ENCODE measurements at places on chromosomes 7 and 10.

DNA sequence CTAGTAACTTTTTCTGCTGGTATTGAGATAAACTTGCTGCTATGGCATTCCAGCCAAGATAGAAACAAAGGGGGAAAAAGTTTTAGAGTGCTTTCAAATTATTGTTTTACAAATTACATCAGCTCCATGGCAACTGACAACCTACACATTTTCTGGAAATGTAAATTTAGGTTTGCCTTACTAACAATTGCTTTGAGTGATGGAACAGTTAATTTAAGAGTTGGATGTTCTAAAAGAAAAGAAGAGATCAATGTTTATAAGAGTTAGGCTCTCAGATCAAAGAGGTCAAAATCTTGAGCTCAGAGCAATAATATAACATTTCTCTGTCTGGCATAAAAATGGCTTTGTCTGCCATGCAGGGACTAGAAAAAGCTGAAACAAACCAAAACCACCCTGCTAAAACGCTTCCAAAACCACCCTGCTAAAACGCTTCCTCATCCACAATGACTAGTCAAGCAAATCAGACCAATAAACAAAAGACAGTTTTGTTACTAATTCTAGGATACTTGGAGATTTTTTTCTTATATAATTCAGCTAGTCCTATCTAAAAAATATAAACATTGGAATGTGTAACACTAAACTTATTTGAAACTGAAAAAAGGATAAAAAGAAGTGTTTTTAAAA lies 32.3 kb downstream of the ORC5 start:
- DNase-seq = no peak

DNA sequence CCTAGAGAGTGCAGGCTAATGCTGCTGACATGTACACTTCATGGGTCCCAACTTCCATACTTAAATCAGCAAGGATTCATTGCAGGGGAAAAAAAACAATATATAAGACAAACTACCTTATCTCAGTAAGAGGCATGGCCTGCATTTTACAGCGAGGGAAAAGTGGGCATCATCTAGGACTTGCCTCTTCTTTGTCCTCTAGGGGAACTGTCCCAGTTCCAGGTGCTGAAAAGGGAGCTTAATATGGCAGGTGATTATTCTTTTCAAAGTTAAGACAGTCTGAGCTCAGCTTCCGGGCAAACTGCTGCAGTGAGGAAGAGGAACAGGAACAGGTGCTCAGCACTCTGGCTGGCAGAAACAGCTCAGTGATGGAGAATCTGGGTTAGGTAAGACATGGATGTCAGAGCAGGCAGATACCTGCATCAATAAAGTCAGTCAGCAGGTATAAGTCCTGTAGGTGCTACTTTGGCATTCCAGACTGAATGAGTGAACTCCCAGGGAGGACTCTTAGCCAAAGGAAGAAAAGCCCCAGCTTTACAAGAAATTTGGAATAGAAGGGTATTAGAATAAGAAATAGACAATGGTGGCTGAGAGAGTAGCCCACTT lies 147.2 kb downstream of the TMEM178B start:
- DNase-seq = no peak

DNA sequence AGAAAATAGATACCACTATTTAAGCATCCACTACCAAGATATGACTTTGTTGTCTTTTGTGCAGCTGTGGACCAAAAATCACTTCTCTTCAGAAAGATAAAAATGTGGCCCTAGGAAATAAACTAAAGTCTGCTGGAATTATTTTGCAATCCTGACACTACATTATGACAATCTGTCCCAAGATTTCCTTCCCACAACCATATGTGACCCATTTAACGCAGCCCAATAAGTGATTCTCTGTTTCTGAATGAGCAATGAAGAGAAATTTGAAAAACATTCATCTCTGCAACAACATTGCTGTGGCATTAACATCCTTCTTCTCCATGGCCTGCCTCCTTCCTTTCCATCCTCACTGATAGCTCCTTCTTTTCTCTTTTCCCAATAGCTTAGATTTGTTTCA lies 212.0 kb downstream of the TSPAN12 start:
- no peak for DNase-seq

DNA sequence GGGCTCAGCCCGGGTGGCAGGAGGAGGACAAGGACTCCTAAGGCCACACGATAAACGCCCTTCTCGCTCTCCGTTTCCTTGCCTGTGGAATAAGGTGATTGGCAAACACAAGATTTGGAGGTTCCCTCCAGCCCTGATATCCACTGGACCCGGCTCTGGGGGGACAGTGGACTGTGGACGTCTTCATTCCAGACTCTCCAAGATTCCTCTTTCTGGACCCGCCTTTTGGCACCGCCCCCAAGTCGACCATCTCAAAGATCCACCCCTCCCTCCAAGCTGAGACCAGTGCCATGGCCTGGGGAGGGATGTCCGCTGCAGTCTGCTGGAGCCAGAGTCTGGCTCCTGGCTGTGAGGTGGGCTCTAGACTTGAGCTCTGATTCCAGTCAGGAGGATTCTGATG lies 23.6 kb downstream of the ZNF783 start:
- DNase-seq = no peak

GRCh38 chr7:68146983-68147382 lies 1150.3 kb downstream of the TYW1 start:
- no peak for DNase-seq

GRCh38 chr7:33494474-33494873 lies 365.1 kb downstream of the BBS9 start:
- no peak for DNase-seq

- no peak for DNase-seq
Measured at GRCh38 chr7:155593461-155594162, 47.3 kb upstream of the CNPY1 start.

DNA sequence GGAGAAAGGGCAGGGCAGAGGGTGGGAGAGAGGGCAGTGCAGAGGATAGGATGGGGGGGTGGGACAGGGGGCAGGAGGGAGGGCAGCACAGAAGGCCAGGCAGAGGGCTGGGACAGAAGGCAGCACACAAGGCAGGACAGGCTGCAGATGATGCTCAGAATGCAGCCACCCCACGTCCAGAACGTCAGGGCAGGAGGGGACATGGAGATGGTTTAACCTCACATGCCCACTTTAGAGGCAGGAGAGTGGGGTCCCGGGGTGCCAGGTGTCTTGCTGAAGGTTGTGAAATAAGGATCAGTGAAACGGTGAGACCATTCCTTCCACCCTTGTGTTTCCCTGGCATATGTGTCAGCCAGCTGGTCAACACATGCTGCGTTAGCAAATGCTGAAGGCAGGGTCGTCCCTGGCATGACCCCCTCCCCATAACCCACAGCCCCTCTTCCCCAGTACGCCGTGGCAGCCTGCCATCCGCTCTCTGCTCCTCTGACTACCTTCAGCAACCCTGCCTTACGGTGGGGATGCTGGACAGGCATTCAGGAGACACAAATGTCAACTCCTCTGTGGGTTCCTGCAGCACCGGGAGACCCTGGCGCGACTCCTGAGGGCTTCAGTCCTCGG lies 592.1 kb downstream of the DNAJB6 start:
- DNase-seq = no peak

DNA sequence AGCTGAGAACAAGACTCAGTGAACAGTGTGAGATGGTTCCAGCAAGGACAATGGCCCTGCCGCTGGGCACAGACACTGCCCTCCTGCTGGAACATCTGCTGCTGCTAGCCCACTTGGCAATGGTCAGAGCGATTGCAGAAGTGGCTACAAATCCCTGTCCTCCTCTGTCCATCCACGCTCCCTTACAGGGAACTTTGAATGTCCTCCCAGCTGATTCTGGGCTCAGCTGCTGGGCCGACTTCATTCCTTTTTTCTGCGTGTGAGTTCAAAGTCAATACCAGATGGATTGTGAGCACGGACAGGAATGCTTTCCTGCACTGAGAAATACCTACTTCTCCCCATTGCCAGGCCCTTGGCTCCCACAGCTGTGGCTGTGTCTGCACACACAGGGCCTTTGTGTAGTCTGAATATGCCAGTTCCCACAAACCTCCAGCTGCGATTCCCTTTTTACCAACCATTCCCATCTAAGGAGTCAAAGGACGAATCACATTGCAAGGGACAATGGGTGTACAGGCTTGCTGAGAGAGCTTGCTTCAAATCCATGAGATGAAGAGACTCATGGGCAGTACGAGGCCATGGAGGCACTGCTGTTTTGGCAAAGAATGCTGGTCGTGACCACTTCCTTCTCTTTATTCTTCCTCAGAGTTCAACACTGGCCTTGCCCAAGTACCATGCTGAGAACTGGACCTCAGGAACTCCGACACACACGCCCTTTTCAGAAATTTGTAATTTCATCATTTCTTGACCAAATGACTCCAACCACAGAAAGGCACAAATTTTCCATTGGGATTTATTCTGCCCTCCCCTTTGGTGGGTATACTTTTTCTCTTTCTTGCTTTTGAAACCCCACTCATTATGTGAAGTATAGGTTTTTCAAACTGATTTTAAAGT lies 44.2 kb downstream of the BPGM start:
- no peak for DNase-seq

- no peak for DNase-seq
Measured at GRCh38 chr10:87685832-87686574, 26.3 kb downstream of the PAPSS2 start.

- DNase-seq = no peak
Measured at GRCh38 chr7:131122394-131122793, 205.3 kb upstream of the MKLN1 start.

GRCh38 chr7:29463504-29464158 lies 100.0 kb upstream of the PRR15 start:
- no peak for DNase-seq

DNA sequence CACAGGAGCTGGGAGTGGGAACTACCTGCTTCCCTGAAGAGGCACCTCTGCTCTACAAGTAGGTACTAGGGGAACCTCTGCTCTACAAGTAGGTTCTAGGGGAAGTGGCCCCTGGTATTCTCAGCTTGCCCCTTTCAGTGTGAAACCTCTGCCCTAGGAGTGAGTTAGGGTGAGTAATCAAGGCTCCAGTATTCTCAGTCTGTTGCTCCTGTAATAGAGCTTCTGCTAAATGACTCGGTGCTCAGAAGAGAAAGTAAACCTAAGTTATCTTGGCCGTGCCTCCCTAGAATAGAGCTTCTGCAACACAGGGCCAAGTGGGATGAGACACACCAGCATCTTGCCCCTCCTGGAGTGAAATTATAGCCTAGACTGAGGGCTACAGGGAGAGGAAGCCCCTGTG lies 13.4 kb upstream of the RASSF4 start:
- DNase-seq = no peak

DNA sequence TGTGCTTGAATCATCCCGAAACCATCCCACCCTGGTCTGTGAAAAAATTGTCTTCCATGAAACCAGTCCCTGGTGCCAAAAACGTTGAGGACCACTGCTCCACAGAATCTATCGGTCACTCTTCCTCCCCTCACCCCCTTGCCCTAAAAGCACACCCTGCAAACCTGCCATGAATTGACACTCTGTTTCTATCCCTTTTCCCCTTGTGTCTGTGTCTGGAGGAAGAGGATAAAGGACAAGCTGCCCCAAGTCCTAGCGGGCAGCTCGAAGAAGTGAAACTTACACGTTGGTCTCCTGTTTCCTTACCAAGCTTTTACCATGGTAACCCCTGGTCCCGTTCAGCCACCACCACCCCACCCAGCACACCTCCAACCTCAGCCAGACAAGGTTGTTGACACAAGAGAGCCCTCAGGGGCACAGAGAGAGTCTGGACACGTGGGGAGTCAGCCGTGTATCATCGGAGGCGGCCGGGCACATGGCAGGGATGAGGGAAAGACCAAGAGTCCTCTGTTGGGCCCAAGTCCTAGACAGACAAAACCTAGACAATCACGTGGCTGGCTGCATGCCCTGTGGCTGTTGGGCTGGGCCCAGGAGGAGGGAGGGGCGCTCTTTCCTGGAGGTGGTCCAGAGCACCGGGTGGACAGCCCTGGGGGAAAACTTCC lies 784 bp upstream of the SERPINE1 start:
- DNase-seq = peak; percentile 65

DNA sequence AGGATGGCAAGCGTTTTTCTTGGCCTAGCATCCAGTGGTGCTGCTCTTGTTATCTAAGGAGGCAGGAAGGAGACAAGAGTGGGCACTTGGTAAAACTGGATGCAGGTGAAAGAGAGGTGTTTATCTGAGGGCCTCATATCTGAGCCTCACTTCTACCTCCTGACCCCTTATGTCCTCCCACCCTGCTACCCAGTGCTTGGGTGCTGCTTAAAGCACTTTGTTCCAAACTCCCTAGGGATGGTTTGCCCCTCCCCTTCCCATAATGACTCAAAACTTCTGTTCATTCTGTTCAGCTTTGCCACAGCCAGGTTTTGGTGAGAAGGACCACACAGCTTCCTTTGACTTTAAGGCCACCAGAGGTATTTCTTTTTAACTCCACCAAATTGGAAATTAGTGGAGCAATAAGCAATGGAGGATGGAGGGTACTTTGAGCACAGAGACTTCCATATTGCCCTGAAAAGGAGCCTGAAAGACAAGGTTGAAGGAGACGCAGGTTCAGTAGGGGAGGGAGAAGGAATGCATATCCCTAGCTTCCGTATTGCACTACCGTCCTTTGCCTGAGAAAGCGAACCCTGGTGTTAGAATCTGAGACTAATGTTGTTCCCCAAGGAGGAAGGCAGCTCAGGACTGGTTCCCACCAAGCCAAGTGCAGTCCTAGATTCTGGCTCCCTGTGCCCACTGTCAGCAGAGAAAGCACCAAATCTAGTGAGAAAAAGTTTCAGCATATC lies 30.1 kb downstream of the ENTPD1 start:
- no peak for DNase-seq

DNA sequence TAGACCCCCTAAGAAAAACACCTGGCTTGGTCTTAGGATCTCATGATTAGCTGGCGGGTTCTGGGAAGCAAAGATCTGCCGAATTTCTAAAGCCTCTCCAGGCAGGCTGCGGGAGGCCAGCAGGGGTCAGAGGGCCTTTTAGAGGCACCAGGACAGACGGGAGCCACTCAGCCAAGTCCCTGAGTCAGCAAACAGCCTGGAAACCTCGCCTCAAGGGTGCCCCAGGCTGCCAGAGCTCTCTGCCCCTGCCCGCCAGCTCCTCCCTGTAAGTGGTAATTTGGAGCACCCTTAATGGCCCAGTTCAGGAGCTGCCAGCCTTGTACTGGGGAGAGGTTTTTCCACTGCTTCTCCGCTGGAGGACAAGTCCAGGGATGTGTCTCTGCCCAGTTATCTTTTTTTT lies 88.7 kb downstream of the HIP1 start:
- no peak for DNase-seq

DNA sequence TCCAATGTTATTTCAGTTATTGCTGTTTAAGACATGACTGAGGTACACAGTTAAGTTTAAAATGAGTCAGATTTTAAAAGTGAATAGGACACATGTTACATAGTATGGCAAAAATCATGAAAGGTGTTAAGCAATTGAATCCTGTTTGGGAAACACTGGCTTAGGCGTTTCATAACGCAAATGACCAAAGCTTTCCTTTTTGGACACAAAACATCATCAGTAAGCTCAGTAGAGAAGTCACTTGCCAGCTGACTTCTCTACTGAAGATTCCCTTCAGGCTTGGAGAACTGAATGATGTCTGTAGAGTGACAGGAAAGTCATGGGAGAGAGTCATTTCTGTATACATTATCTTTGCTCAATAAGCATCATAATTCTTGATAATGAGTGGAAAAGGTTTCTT lies 64.4 kb upstream of the RSBN1L start:
- DNase-seq = no peak

- DNase-seq = no peak
Measured at GRCh38 chr10:34184397-34184796, 630.7 kb downstream of the PARD3 start.
